IMR-90 (cell line): ENCODE measurements at places on chromosomes 2 and 18. TPM values are rescaled to one million over a fixed set of nuclear protein-coding genes. Genes with fewer than 3 reads are reported as not detected.

The TCF7L1 gene
- 0.72 and 1.1 TPM in 2 replicates for total RNA-seq

The GPR55 gene
- total RNA-seq = not detected in 2 replicates

The SLC5A7 gene
- total RNA-seq = not detected in 2 replicates

DNA sequence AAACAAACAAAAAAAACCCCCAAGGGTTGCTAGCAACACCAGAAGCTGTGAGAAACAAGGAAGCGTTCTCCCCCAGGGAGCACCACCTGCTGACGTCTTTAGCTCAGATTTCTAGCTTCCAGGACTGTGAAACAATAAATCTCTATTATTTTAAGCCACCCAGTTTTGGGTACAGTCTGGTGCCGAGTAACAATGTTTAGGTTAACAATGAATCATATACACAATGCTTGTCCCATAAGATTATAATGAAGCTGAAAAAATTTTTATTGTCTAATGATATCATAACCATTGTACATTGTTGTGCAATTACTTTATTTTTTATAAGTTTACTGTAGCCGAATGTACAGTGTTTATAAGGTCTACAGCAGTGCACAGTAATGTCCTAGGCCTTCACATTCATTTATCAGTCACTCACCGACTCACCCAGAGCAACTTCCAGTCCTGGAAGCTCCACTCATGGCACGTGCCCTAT lies 72.1 kb upstream of the CAB39 start:
- peak; percentile 84 for DNase-seq

DNA sequence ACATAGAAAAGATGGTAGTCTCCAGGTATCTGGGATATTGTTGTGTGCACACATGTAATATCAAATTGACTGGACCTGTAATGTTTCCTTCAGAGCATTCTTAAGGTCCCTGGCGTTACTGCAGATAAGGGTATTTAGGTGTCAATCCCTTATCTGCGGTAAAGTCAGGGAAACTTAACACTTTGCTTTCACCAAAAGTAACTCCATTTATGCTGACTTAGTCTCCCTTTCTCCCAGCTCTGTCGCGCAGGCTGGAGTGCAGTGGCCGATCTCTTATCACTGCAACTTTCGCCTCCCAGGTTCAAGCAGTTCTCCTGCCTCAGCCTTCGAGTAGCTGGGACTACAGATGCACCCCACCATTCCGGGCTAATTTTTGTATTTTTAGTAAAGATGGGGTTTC lies 1.8 kb downstream of the CNNM3 start:
- no peak for DNase-seq

- DNase-seq = peak; percentile 88
These were observed 117.3 kb downstream of the TTC27 start for GRCh38 chr2:32745191-32745590.

DNA sequence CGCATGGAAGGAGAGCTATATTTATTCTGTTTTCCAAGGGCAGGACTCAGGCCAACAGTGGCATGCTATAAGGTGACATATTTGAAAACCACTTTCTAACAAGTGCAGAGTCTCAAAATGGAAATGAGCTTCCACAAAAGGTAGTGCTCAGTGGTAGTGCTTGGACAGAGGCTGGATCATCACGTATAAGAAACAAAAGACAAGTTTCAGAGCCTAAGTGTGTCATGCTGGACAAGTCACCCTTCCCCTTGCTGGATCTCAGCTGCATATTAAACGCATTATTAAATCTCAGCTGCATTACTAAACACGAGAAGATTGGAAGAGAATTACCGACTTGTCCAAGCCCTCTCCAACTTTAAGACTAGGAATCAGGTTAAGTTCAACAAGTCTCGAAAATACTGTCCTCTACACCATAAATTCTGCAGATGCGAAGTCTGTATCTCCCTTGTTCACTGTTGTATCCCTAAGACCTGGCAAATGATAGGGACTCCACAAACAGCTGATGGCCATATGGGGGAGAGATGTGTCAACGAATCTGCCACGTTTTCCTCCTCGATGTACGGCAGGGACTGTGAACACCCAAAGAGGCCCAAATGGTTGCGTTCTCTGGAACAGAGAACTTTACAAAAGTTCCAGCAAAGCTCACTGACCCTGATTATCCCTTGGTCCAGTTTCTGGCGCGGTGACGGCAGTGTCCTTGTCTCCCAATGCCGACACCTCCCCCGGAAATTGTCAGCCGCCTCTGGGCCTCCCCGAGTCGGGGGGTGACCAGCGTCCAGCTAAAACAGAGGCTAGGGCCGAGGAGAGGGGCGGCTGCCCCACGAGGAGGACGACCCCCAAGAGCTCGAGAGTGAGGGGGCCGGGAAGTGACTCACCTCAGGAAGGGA lies 611 bp downstream of the NOL10 start:
- DNase-seq = no peak

- peak; percentile 71 for DNase-seq
These were observed 160.9 kb downstream of the ZEB2 start for GRCh38 chr2:144358979-144359541.

- no peak for DNase-seq
These were observed 92.3 kb downstream of the KCNH7 start for GRCh38 chr2:162746310-162746709.

DNA sequence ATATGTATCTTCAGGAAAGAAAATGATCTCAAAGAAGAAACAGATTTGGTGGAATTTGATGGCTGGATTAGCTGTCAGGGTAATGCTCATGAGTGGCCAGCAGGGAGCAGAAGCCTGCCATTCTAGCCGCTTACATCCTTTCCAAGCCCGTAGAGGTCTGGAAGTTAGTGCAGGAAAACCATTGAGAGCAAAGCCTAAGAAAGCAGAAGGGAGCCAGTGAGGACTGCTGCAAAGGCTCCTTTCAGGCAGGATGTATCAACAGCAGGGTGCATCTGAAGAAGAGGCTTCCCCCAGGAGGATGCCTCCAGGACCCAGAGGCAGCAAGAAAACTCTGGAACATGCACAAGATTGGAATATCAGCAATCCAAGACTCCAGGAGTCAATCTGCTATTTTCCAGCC lies 22.9 kb upstream of the LBH start:
- DNase-seq = peak; percentile 82

- DNase-seq = no peak
These were observed 47.8 kb downstream of the HNMT start for GRCh38 chr2:138012082-138012481.

- DNase-seq = peak; percentile 57
These were observed 51.0 kb upstream of the CYP26B1 start for GRCh38 chr2:72198532-72199241.

DNA sequence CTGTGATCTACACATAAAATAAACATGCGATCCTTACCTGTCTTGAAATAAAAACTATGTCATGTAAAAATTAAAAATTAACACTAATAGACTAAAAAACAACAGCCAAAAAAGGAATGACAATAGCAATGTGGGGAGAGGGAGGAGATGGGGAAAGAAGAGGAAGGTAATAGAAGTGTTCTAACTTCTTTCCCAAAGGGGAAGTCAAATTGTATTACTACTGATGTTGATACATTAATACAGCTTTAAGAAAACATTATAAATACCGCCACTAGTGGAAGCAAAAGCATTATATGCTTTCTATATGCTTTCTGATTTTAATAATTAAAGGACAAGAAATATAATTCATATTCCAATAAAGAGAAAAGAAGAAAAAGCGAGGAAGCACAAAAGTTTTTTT lies 22.2 kb downstream of the ZNF516 start:
- DNase-seq = no peak
